ENCODE measurements at places on chromosomes 2 and 18.
A peak's percentile ranks its signal among the peaks of the same experiment; 100 is the strongest.

DNA sequence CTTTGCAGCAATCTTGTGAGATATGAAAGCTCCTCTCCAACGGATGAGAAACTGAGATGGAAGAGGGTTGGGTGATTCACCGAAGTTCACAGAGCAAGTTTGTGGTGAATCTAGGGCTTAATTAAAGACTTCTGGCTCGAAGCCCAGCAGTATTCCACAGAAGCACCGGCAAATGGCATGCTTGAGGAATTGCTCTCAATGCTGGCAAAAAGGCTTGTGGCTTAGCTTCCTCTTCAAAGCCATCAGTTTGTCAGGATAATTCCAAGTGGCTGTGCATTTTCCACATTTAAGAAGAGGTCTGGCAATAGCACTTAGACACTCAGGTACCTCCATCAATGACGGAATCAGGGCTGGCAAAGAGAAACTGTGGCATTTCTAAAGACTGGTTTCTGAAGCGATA is 98.7 kb upstream of the SLC66A3 start:
- no peak for DNase-seq

GRCh38 chr2:29014811-29015421 is 33.8 kb downstream of the TOGARAM2 start:
- no peak for DNase-seq

DNA sequence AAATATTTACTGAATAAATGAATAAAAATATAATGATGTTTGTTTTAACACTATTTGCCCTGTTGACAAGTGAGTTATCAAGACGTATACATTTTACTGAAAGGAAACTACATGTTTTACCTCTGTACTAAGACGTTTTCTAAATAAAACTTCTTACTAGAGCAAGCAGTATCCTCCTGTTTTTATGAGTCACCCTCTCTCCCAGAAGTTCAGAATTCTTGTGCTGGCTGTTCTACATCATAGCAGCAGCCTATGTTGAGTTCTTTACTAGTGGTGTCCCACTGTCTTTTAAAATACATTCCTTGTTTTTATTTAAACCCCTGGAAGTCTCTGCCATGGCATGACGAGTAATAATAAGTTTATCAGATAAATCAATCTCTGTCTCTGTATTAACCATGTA is 297.4 kb downstream of the CALCRL start:
- DNase-seq = no peak

GRCh38 chr2:193868833-193869232 is 1674.1 kb upstream of the TMEFF2 start:
- DNase-seq = no peak

DNA sequence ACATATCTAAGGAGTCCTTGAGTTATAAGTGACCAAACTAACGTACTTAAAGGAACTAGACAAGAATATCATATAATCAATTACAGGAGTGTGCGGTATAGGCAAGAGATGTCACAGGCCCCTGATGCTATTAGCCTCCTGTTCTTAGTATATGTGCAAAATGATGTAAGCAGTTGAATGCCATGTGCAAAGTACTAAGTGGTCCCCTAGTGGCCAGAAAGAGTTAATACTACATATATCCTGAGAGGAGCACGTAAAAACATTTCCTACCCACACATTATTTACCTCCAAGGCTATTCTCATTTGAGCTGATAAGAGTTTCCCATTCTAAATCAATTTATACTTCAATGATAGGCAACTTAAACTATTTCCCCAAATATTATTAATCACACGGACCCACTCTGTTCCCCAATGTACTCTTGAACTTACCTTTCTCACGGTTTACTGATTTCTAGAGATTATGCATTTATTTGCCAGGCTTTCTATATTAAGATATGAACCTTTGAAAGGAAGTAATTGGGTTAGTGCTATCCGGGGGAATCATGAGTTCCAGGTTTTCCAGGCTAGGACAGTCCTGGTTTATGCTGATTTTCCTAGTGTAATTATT is 158.0 kb upstream of the KLHL14 start:
- peak; percentile 4 for DNase-seq

GRCh38 chr2:157592948-157593347 is 35.7 kb downstream of the ACVR1C start:
- DNase-seq = peak; percentile 1

GRCh38 chr18:58525517-58525916 is 103.4 kb downstream of the ALPK2 start:
- DNase-seq = no peak

DNA sequence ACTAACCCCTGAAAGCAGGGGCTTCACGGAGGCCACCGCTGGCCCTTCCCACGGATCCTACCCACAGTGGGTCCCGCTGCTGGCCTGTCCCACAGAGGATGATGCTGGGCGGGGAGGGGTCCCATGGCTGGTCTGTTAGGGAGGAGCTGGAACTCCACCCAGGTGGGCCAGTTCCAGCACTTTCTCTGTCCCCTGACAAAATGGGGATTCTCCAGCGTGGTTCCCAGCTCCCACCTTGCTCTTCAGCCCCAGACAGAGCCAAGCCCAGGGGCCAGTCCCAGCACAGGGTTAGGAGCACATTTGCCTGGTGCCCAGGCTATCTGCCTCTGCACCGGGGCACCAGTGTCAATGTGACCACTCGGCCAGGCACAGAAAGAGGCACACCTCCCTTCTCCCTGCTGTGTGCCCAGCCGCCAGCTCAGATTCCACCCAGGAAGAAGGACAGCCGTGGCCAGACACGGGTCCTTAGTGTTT is 50.0 kb downstream of the ANKMY1 start:
- DNase-seq = no peak

DNA sequence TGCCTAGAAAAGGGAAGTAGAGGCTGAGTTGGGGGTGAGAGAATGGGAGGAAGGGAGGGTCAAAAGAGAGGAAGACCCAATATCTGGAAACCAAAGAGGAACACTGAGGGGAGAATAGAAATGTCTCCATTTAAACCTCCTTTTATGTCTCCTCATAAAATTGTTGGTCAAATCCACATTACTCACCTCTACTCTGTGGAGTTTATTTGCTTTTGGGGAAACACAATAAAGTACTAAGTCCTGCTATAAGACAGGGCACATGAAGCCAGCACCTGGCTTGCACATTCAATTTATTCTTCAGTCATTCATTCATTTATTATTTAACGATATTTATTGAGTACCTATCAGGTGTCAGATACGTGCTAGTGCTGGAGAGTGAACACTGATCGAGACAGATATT is 60.3 kb upstream of the NFE2L2 start:
- DNase-seq = no peak

DNA sequence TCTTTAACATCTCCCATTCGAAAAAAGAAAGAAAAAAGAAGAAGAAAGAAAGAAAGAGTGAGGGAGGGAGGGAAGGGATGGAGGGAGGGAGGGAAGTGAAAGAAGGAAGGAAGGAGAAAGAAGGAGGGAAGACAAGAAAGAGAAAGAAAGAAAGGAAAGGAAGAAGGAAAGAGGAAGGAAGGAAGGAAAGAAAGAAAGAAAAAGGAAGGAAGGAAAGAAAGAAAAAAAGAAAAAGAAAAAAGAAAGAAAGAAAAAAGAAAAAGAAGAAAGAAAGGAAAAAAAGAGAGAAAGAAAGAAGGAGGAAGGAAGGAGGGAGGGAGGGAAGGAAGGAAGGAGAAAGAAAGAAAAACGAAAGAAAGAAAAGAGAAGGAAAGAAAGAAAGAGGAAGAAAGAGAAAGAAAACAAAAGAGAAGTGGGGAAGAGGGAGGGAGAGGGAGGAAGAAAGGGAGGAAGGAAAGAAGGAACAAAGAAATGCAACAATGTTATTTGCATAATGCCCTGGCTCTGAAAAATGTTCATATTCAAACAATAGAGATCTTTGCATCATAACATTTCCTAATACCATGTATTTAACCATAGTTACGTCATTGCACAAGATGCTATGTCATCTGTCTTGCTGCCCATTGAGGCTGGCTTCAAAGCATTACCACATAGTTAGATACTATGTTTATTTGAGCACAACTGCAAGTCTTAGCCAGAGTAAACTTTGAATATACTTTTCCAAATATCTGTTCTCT is 550.6 kb downstream of the DSC3 start:
- no peak for DNase-seq

DNA sequence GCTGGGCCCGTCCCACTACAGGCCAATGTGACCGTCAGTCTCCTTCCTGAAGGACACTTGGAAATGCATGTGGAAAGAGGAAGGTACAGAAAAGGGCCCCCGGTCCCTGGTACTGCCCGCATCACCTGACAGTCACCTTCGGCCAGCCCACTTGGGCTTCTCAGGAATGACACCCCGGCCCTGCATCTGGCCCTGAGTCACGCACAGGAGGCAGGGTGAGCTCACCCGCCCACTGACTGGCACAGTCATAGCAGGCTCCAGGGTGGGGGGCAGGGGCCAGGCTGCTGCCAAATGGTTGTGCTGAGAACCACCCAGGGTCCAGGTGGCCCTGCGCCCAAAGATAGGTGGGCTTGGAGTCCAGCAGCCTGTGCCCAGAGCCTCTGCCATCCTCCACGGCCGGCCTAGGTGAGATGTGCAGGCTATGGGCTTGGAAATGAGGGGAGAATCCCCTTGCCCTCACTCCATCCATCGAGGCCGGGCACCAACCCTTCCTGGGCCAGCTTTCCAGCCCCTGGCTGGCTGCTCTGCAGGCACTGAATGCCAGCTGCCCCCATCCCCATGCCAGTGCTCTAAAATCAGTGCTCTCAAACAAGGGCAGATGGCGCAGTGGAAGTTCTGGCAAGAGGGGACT is 14.1 kb downstream of the EMX1 start:
- no peak for DNase-seq

- no peak for DNase-seq
These were observed 713.0 kb downstream of the LRRTM4 start for GRCh38 chr2:76809136-76809535.

GRCh38 chr2:132948211-132948610 is 278.2 kb upstream of the LYPD1 start:
- no peak for DNase-seq

DNA sequence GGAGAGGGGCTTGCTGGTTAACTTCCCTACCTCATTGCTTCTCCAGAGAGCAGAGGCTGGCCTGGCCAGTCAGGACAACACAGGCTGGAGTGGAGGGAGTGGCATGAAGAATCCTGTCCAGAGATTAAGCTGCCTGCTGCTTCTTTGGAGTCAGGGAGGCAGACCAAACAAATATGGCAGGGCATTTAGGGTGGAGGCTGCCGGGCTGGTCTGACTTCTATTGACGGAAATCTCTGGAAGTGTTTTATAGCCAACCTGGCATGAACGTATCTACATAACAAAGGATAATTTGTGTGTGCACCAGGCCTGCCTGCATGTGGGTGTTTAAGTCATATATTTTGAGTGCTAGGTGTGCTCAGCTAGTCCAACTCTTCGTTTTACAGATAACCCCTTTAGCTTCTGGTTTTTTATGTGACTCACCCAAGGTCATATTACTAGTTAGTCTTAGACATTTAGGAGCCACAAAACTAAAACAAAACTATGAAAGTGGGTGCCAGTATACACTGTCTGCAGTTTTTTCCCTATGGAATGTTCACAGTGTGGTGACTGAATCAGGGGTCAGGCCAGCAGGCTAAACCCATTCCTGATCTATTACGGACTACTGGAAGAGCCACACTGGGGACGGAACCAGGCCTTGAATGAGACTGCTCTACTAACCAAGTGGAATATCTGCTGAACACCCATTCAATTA is 5.5 kb downstream of the NPC1 start:
- no peak for DNase-seq

GRCh38 chr2:186918495-186918894 is 69.5 kb upstream of the ZSWIM2 start:
- no peak for DNase-seq

DNA sequence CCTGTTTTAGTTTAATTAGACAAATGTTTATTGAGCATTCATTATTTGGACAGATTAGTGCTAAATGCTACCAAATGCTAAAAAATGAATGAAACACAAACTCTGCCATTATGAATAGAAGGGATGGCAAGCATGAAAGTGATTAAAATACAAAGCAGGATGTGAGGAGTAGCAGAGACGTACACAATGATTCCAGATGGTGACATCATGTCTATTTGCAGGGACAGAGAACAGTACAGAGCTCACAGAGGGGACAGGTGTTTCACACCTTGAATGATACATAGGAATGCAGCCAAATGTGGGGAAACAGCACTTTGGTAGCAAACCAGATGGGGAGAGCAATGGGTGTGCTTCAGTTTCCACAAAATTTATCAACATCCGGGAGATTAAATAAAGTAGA is 76.3 kb downstream of the CD226 start:
- DNase-seq = peak; percentile 49

DNA sequence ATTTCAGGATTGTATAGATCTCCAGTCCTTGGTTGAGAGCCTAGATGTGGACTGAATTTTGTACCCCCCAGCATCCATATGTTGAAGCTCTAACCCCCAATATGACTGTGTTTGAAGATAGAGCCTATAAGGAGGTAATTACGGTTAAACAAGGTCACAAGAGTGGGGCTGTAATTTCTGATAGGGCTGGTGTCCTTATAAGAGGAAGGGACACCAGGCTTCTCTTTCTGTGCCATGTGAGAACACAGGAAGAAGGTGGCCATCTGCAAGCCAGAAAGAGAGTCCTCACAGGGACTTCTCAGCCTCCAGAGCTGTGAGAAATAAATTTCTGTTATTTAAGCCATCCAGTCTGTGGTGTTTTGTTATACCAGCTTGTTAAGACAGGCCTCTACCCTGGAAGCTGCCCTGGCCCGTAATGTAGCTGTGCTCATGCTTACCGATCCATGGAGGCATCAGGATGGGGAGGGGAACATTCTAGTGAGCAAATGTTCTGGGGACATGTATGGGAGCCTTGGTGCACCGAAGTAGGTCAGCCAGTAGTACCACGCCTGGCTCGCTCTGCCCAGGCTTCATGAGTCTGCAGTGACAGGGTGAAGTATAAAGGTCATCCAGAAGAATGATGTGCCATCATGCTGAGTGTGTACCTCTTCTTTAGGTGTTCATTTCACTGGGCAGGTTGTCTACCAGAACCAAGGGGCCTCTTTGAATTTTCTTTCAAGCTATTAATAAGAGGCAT is 16.1 kb downstream of the RASGRP3 start:
- no peak for DNase-seq

- no peak for DNase-seq
These were observed 103.5 kb downstream of the UPP2 start for GRCh38 chr2:158205215-158205614.

DNA sequence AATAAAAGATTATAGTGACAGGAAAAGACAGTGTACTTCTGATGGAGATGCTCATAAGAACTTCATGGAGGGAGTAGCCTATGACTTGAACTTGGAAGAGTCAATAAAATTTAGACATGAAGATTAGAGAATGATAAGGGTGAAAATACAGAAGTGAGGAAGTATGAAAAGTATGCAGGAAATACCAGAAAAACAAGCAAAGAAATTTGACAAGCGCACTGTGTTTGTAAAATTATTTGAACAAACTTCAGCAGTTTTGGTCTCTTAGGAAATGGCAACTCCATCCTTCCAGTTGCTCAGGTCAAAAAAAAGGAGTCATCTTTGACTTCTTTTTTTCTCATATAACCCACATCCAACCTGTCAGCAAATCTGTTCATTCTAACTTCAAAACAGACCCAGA is 864.0 kb upstream of the ZEB2 start:
- DNase-seq = no peak

DNA sequence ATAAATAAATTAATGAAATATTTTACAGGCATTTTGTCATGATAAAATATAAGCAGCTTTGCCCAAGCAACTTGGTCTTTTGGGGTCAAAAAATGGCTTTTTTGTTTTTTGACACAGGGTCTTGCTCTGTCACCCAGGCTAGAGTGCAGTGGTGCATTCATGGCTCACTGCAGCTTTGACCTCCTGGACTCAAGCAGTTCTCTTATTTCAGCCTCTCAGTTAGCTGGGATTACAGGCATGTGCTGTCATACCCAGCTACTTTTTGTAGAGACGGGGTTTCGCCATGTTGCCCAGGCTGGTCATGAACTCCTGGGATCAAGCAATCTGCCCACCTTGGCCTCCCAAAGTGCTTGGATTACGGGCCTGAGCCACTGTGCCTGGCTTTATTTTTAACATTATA is 51.0 kb downstream of the ABI2 start:
- DNase-seq = no peak
